DMS 273 treated with DMSO at 0.1 percent for 48 hours (cell line): ENCODE measurements at places on chromosomes 13 and 19.

GRCh38 chr13:41193469-41193868, 900 bp downstream of the KBTBD7 start:
- DNase-seq: no peak

- DNase-seq: no peak
Measured at GRCh38 chr13:50244713-50245574, 229.7 kb downstream of the KCNRG start.

DNA sequence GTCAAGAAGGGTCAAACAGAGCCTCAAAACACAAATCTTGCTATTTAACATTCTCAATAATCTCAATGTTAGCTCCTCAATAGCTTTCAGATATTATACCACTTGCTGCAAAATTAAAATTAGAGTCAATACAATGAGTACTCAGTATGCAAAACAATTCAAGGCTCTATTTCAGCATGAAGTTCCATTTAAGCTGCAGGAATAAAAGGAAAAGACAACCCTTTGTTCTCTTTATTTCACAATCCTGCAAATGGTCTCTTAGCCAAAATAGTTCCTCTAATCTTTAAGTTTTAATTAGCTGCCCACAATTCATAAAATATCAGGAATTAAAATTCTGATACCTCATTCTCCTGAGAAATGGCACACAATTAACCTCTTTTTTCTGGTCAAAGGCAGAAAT, 40.5 kb upstream of the DCT start:
- no peak for DNase-seq

DNA sequence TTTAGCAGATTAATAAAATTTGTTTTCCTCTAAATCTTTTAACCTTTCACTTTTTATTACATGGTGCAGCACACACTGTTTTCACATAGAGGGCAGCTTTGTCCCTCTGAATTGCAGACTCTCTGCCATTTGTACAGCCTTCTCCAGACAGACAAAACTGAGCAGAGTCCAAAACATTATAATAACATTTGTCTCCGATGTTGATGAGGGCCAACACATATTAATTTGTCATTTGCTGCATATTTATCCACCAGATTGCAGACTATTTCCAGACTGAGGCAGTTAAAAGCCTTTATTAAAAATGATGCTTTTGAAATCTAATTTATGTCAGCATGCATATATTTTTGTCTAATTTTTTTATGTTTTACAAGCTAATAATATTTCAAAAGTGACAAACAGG, 1251.9 kb upstream of the SLC10A2 start:
- no peak for DNase-seq

DNA sequence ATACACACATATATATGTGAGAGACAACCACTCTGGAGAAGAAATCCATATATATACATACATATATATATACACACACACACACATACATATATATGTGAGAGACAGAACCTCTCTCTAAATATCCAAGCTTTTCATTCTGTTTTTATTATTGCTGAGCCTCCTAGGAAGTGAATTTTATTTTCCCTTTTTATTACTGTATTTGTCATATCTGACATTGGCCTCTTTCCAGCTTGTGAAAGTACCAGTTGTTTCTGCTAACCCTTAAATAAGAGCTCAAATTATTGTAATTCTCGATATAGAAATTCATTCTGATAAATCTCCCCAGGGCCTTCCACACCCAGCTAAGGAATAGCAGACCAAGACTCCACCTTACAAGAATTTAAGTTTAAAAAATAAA, 81.0 kb downstream of the NUFIP1 start:
- DNase-seq: no peak

DNA sequence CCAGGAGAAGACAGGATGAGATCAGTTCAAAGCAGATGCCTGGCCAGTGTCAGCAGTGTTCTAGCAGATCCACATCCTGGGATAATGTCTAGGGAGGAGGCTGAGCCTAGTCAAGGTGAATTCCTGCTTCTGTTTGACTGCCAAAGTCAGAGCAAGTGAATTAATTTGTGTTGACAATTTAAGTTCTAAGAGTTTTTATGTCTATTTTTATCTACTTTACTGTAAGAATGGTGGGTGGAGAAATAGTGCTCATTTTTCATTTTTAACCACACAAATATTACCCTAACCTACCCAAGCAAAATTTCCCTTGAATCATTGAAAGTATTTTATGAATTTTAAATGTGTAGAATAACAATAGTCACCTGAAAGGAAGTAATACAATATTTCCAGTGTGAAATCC, 207.6 kb upstream of the SLC10A2 start:
- DNase-seq: no peak

DNA sequence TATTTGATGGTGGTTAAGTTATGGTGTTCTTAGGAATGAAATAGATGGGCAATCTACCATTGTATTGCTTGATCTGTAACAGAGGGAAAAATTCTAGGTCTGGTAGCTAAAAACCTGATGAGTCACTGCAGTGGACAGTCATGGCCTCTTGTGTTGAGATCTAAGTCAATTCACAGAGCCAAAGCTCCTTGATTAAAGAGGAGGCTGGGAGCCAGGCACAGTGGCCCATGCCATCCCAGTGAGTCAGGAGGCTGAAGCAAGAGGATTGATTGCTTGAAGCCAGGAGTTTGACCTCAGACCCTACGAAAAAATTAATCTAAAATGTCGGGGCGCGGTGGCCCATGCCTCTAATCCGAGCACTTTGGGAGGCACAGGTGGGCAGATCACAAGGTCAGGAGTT, 67.1 kb upstream of the KPNA3 start:
- no peak for DNase-seq
